ENCODE measurements at places on chromosomes 3 and 15.
A peak's percentile ranks its signal among the peaks of the same experiment; 100 is the strongest.

- no peak for DNase-seq
These were observed 521.2 kb downstream of the RBMS3 start for GRCh38 chr3:29802057-29802456.

- no peak for DNase-seq
These were observed 303.9 kb upstream of the ALCAM start for GRCh38 chr3:105062853-105063252.

DNA sequence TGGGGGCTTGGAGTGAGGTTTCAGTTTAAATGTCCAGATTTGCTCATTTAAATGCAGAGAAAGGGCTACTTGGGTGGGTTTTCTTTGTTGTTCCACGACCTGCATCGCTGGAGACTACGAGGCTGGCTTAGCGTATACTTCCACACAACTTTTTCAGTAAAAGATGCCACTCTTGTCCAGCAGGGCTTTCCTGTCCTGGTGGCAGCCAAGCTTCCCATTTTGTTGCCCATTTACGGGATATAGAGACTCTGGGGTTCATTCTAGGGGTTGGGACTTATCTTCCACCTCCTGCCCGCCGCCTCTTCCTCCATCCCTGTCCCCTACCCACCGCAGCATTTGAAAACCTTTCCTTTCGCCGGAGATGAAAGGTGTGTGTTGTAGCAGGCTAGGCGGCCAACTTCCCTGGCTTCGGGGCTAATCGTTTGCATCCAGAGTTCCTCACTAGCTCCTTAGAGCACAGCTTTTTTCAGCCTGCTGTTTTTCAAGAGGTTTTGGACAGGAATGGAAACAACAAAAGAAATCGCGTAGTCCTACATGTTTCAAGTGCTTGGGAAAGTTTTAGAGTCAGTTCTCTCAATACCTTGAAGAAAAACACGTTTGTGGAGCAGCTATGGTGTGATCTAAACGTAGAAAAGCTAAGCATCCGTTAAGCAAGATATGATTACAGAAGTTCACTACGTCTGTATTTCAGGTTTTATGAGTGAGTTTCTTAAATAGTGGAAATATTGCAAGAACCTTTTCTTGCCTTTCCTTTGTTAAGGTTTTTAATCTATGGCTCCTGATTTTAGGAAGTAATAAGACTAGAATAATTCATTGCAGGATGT is 843 bp downstream of the CHRNA5 start:
- no peak for DNase-seq

GRCh38 chr3:174168026-174168425 is 691.1 kb upstream of the NAALADL2 start:
- no peak for DNase-seq

GRCh38 chr3:82030916-82031315 is 269.5 kb upstream of the GBE1 start:
- no peak for DNase-seq

- DNase-seq, result no peak
These were observed 28.1 kb downstream of the SMAD3 start for GRCh38 chr15:67093504-67093862.

DNA sequence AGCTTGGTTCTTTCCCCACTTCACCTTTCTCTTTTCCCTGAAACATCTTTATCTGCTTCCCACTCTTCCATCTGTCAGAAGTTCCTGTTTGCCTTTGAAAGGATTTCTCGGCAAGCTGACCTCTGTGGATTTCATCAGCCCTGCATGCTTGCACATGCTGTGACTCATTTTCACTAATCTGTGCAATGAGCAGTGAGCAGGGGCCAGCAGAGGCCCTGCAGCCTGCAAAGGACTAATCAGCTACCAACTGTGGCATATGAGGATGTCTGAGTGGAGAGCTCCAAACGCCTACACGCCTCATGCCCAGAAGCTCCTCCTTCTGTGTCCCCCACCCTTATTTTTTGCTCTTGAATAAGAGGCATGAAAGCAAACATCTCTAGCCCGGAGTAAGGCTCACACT is 333.0 kb upstream of the SEMA6D start:
- DNase-seq, result no peak

DNA sequence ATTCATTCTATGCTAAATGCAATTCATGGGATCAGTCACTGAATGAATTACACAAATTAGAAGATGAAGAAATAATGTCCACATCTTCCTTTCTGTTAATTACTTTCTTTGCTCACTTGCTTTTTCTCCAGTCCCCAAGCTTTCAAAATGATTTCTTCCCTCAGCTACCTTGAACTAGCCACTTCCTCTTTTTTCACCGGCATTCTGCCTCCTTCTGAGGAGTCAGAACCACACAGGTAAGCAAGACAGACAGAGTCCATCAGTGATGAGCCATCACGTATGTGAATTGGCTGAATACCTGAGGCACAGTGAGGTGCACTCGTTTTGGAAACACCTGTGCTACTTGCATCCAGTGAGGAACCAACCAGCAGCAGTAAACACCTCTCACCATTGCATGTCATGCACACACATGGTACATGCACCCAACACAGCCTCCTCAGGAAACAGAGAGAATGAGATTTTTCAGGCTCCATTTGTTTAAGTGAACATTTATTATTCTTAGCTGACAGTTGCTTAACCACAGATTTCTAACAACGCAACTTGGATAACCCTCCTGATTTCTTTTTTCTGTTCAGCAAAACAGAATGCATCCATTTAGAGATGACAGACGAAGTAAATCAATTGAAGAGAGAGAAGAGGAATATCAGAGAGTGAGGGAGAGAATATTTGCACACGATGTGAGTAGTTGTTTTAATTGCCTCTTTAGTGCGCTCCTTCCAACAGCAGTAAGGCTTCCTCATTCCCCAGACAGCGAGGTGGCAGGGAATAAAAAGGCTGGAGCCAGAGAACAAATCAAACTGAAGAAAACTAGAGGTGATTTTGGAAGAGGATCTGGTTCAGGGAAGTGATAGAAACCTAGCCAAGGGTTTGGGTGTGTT is 69.3 kb downstream of the ARPP21 start:
- no peak for DNase-seq

GRCh38 chr3:42191443-42191747 is 74.6 kb downstream of the CCK start:
- DNase-seq, result no peak

- DNase-seq, result no peak
These were observed 326.4 kb upstream of the IGF1R start for GRCh38 chr15:98321896-98322295.

DNA sequence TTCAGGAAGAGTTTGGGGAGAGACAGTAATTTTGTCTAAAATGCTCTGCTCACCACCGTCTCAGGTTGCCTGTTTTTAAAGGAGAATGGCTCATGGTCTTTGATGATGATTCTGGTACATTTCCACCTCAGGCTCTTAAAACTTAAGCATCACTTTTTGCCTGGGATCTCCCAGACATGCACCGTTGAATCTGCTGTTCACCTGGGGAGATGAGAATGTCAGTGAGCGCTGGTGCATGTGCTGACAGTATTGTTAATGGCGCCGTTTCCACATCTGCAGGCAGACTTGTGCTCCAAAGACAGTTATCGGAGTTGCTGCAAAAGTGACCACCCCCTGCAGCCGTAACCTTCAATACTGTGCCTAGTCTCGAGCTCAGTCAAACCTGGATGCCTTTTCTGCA is 219.0 kb upstream of the TPM1 start:
- DNase-seq, result no peak

DNA sequence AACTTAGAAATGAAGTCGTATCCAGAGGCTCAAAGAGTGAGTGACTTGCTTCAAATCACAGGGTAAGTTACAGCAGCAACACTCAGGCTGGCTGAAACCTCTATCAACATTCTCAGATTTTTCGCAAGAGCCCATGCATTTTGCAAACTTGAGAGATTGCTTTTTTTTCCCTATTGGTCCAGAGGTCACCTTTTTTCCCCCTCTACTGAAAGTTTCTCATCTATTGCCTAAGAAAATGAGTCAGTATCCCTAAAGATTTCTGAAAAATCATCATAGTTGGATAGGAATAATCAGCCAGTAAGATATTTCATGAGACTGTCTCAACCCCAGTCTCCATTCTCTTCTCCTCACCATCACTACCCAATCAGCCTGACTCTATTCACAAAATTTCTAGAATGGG is 410.6 kb downstream of the FOXP1 start:
- no peak for DNase-seq

DNA sequence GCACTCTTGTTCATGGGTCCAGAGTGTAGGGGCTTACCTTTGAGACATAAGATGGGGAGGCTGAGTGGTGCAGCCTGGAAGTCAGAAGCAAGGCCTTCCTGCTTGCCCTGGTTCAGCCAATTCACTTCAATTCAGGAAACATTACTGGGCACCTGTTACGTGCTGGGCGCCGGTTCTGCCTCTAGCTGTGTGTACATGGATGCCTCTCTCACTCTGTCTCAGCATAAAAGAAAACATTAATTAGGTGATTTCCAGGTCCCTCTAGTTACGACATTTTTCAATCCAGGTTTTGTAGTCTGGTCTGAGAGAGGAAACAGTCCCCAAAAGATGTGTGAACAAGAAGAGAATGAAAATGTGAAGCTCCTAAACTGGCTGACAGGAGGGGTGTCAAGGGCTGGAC is 1.2 kb downstream of the RTP1 start:
- no peak for DNase-seq

GRCh38 chr3:31808143-31808720 is 172.8 kb downstream of the OSBPL10 start:
- DNase-seq, result no peak

GRCh38 chr15:60362321-60363086 is 35.3 kb downstream of the ANXA2 start:
- peak; percentile 44 for DNase-seq

- peak; percentile 18 for DNase-seq
These were observed 124.5 kb downstream of the TLE3 start for GRCh38 chr15:69973102-69973714.

DNA sequence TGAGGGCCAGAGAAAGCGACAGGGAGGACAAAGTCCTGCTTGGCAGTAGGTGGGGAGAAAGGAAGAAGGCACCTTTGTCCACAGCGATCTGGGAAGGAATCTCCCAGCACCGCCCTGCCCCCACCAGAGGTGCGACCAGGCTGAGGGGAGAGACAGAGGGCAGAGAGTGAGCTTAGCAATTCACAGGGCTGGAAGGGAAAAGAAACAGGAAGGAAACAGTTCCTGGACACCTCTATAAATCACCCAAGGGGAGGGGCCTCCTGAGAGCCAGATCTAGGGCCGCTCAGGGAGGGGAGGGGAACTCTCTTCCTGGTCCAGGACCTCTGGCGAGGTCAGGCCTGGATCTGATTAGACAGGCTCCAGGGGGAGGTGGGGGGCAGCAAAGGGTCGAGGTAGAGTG is 35.4 kb downstream of the RNU5B-1 start:
- no peak for DNase-seq

DNA sequence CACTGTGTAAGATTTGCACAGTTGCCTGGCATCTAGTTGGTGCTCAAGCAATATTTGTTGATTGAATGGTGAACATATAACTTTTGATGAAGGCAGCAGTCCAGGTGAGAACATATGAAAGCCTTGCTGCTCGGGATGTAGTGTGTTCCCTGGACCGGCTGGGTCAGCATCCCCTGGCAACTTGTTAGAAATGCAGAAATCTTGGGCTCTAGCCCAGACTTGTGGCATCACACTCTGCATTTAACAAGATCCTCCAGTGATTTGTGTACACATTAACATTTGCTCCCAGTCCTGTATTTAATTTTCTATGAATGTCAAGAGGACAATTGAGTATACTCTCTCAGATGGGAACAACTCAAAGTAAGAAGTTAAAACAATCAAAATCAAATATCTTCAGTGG is 69.0 kb upstream of the SAMMSON start:
- DNase-seq, result no peak

DNA sequence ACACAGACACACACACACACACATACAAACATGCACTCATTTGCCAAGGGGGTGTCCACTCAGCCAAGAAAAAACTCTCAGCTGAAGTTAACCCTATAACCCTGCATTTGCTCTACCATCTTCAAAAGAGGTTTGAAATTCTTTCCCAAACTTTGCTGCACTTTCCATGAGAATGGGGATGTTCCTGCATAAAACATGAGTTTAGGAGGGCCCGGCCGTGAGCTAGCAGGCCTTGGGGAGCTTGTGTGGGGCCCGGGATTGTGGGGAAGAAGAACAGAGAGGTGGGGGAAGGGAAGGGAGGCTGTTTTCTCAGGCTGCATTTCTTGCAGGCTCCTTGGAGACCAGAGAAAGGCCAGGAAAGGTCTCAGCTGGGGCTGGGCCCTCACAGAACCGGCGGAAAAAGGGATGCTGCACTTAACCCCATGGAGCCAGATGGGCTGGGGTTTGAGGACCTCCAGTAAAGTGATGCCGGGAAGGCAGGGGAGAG is 40.8 kb downstream of the SEMA5B start:
- DNase-seq, result no peak

GRCh38 chr3:193777524-193777923 is 184.5 kb downstream of the OPA1 start:
- no peak for DNase-seq

- no peak for DNase-seq
These were observed 554.1 kb downstream of the SI start for GRCh38 chr3:164524201-164524600.

DNA sequence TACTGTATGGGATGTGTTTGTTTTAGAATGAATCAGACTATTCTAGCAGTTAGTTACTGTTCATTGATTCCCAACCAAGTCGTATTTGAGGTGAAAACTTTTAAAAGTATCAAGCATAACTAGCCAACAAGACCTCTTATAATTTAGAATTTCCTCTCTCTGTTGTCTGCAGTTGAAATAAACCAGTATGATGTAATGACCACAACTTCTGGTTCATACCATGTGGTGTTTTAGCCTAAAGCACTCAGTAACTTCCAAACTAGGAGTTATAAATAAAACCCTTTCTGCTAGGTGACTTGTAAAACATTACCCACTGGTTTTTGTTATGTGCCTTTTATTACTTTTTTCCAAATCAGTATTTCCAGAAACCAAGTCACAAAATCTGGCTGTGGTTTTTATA is 19.8 kb upstream of the P2RY12 start:
- no peak for DNase-seq

GRCh38 chr15:39931615-39932014 is 2.3 kb upstream of the EIF2AK4 start:
- no peak for DNase-seq

GRCh38 chr3:14823393-14823792 is 4.6 kb downstream of the FGD5 start:
- no peak for DNase-seq

DNA sequence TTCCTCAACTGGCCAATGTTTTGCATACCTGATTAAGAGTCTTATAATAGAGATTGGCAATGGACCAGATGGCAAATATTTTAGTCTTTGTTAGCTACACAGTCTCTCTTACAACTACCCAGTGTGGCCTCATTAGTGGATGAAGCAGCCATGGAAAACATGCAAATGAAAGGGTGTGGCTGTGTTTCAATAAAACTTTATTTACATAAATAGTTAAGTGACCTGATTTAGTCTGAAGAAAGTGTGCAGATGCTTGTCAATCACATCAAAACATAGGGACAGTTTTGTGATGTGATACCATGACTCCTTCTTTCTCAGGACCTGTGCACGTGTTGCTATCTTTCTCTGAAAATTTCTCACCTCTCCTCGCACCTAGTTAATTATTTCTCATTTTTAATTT is 309.8 kb upstream of the GRM7 start:
- DNase-seq, result no peak

- no peak for DNase-seq
These were observed 38.1 kb downstream of the ZNF589 start for GRCh38 chr3:48278884-48279559.

GRCh38 chr3:42012383-42012934 is 50.6 kb upstream of the ULK4 start:
- DNase-seq, result no peak
